Cardiac fibroblast (primary cell): ENCODE measurements at places on chromosomes 1 and 21.

- no peak for DNase-seq
These were observed 74.1 kb downstream of the RRAGC start for GRCh38 chr1:38785285-38786039.

DNA sequence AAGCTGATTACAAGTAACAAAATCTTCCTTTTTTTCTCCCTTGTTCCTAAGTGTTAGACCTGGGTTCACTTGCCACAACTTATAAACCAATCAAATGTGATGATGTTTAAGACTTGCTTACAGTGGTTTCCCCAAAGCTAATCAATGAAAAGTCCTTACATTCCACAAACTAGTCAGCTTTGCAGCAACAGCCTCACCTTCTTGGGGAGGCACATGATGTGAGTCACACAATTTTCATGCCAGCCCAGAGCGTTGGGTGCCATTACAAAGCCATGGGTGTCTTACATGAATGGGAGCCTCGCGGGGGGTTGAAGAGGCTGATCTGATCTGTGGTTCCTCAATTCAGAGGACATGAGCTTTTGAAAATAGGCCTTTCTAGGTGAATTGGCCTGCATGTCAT lies 91.6 kb upstream of the UBE2U start:
- DNase-seq = no peak

- no peak for DNase-seq
These were observed 109.0 kb downstream of the PATJ start for GRCh38 chr1:61851235-61851634.

GRCh38 chr1:208565756-208566440 lies 321.7 kb upstream of the PLXNA2 start:
- no peak for DNase-seq

GRCh38 chr1:204746838-204747442 lies 61.4 kb upstream of the LRRN2 start:
- peak; percentile 58 for DNase-seq

DNA sequence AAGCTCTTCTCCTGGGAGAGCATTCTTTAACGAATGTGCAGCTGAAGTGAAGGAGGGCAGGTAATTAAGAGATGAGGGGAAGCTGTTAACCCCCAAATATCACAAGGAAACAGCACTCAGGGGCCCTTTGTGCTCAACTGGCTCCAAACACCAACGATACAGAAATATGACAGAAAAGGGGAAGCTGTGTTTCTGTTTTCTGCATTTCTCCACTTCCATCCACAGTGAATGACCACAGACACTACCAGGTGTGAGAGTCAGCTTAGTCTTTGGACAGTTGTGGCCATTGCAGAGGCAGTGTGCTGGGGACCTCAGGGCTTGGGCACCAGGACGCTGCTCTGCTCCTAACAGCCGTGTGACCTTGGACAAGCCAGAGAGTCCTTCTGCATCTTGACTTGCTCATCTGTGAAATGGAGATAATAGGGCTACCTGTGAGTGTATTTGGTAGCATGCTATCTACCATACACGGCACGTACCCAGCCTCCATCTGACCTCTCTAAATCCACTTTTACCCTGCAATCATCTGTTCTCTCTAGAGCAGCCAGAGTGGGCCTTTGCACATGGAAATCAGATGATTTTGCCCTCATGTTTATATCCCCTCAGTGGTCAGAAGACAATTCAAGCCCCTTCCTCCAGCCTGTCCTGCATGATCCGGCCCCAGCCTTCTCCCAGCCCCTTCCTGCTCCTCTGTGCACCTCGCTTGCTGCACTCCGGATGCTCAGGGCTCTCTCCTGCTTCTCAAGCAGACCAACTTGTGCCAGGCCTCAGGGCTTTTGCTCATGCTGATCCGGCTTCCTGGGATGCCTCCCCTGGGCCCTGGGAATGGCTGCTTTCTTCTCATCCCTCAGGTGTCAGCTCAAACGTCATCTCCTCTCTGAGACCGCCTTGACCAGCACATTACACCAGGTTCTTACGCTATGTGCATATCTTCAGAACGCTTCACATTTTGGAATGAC lies 4.7 kb upstream of the TINAGL1 start:
- DNase-seq = no peak

DNA sequence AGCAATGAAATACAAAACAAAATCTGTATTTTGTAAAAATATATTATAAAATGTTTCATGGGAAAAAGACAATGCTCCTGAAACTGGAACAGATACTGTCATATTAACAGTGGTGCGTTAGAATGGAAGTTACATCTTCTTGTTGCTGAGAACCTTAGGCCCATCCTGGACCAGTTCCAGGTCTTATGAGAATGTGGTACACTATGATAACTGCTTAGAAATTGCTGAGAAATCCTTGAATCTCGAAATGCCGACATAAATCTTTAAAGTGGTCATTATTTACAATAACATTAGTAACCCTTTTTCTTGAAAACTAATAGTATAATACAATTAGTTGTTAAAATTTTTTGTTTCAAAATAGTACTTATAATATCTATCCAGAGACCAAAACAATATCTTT lies 747.9 kb upstream of the NCAM2 start:
- no peak for DNase-seq

- DNase-seq = no peak
These were observed 176.1 kb downstream of the GALNT2 start for GRCh38 chr1:230243146-230243545.

DNA sequence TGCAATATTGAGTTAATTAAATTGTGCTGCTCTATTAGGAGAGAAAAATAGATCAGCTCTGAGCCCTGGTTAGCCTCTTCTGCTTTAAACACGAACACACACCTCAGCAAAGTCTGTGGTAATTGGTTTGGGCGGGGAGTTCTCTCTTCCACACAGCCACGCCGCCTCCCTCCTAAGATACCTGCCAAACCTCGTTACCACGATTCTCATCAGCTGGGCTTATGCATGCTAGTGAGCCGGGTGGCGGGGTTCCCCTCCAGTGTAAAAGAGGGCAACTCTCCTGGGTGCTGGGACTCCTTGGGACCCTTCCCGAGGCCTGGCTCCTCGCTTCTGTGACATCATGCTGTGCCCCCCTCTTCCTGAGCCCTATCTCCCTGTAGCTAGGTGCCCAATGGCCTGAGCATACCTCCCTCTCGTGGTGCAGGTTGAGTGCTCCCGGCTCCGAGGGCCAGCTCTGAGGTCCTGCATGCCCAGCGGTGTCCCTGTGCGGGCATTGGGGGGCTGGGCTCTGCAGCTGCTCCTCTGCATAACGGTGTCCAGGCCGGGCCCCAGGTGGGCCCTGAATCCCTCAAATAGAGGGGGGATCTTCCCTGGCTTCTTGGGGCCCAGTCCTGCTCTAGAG lies 182.9 kb downstream of the PRDM16 start:
- no peak for DNase-seq

DNA sequence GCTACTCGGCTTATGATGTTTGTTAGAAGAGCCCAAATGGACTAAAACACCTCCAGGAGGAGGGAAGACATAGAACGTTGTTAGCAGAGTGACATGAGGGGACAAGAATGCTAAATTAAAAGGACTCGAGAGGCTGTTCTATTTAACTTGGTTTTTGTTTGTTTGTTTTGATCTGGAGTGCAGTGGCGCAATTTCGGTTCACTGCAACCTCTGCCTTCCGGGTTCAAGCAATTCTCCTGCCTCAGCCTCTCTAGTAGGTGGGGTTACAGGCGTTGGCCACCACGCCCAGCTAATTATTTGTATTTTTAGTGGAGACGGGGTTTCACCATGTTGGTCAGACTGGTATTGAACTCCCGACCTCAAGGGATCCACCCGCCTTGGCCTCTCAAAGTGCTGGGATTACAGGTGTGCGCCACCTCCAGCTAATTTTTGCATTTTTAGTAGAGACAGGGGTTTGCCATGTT lies 5.1 kb upstream of the HNRNPU start:
- no peak for DNase-seq

GRCh38 chr1:165895451-165895871 lies 68.0 kb downstream of the UCK2 start:
- DNase-seq = peak; percentile 56

DNA sequence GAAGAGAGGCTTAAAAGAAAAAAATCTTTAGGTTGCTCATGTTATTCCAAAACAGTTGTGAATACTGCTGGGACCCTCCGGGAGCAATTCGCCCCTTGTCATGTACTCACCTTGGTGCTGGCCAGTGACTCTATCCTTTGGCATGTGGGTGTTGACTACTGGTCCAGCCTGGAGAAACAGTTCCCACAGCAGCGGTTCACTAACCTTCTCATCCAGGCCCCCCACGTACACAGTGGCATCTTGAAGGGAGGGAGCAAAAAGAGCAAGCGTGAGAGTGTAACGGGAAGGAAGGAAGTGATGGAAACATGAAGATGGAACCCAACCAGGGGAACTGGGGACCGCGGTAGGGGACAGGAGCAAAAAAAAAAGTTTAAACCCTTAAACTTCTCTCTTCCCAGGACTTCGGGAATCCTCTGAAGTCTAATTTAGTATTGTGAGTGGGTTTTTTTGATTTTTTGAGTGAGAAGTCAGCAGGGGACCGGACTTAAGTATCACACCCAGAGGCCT lies 494 bp downstream of the SF3B4 start:
- DNase-seq = no peak

- peak; percentile 76 for DNase-seq
These were observed 18.8 kb downstream of the ADGRB2 start for GRCh38 chr1:31745096-31745945.

GRCh38 chr1:118504867-118505266 lies 319.8 kb upstream of the SPAG17 start:
- no peak for DNase-seq

DNA sequence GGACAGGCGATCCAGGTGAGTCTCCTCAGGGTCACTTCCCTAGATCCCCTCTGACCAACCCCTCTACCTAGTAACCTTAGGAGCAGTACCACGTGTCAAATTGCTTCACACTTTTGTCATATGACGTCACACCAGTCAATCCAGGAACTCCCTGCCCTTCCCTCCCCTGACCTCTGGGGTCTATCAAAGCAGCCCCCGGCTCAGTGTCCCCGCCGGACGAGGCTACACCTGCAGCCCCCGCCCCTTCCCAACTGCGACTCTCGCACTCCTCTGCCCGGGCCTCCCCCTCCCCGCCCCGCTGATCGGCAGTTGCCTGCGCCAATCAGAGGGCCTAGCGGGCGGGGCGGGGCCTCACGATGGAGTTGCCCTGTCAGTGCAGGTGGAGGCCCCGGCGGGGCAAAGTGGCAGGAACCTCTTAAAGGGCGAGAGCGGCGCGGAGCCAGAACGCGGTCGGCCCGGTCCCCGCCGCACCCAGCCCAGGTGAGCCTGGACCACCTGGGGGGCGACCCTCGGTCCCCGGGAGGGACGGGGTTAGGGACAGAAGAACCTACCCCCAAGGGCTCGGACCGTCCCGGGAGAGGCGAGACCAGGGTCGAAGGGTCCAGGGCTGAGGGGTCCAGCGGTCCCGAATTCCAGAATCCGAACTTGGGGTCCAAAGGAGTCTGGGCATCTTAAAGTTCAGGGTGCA lies 27.5 kb upstream of the EPB41 start:
- DNase-seq = peak; percentile 45

GRCh38 chr1:212542761-212543187 lies 65.8 kb upstream of the ATF3 start:
- DNase-seq = no peak

- DNase-seq = no peak
These were observed 9.3 kb downstream of the WNT3A start for GRCh38 chr1:228016181-228016510.

DNA sequence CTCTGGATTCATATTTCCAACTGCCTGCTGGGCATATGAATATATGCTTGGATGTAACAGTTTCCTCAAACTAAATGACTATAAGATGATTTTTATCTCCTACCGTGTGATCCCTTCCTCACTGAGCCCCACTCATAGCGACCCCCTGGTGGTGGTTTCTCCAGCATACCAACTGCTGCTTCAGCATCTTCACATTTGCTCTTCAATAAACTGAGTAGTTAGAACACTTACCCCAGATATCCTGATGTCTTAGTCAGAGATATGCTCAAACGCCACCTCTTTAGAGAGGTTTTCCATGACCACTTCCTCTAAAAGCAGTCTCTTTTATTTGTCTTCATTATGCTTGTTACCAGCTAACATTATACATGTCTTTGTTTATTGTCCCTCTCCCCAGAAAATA lies 10.2 kb upstream of the HNRNPR start:
- no peak for DNase-seq

- no peak for DNase-seq
These were observed 525.3 kb downstream of the KIF26B start for GRCh38 chr1:245679821-245680780.

GRCh38 chr1:48760857-48761256 lies 15.8 kb downstream of the BEND5 start:
- DNase-seq = no peak

DNA sequence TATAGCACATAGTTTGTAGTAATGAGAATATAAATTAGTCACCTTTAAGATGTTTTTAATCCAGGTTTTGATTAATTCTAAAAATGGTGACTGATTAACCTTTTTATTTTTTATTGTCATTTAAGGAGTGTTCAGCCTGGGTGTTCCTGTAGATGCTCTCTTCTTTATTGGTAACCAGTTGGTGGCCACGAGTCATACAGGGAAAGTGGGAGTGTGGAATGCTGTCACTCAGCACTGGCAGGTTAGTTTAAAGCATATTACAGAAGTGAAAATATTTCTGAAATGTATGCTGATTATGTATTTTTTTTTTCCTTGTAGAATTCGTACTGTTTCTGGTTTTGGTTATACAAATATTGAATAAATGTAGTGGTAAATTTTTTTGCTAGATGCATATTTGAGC lies 28.1 kb downstream of the KCTD3 start:
- no peak for DNase-seq

- DNase-seq = no peak
These were observed 21.8 kb downstream of the TRPM2 start for GRCh38 chr21:44375281-44375651.

- DNase-seq = no peak
These were observed 95.1 kb downstream of the ST3GAL3 start for GRCh38 chr1:43802356-43802980.

DNA sequence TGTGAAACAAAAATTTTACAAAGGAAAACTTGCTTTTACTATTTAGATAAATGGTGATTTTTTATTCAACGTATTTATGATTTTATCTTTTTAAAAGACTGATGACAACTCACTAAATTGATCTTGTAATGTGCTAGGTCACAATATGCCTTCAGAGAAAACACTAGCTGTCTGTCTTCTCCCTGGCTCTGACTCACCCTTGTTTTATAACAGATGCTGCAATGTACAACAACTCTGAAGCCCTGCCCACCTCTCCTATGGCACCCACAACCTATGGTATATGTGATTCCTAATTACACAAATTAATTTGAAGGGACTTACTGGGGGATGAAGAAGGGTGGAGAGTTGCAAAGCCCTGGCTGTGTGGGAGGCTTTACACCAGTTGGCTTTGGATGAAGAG lies 24.7 kb upstream of the HSD17B7 start:
- DNase-seq = no peak

DNA sequence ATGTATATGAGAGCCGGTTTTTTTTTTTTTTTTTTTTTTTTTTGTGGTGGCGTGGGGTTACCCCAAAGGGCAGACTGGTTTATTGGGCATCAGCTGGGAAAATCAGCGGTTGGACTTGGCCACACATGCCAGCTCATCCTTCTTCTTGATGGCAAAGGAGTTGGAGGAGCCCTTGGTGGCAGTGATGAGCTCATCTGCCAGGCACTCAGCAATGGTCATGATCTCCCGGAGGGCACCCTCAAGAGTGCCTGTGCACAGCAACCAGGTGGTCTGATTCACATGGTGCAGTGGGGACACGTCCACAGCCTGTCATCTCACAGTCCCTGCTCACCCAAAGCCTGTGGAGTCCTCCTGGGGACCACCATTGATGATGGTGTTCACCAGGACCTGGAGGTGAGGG lies 62.0 kb downstream of the MRPS6 start:
- no peak for DNase-seq

GRCh38 chr1:45704637-45705036 lies 16.7 kb downstream of the TMEM69 start:
- no peak for DNase-seq
